ENCODE measurements at places on chromosomes 4 and X.

- no peak for DNase-seq
Measured at GRCh38 chr4:17112292-17112659, 213.8 kb upstream of the LDB2 start.

- DNase-seq, result no peak
Measured at GRCh38 chr4:103673983-103674382, 45.8 kb downstream of the TACR3 start.

DNA sequence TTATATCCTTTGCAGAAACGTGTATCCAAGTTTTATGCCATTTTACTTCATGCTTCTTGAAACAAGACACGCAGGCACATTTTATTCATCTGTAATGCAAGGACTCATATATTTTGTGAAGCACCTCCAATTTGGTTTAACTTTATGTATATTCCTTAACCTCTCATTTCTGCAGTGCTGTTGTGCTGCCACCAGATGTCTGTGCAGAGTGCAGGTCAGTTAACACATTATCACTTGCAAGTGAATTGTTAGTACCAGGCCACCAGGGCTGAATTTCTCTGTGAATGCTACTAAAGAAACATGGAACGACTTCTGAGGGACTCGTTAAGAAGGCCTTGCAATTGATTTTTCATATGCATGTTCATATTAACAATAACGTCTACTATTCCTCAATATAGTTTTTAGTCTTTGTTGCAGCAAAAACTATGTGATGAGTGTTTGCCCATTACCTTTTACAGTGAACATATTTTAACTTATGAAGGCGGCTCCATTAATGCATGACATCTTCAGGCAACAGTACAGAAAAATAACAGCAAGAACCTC, 770.3 kb downstream of the NLGN4X start:
- DNase-seq, result no peak

GRCh38 chr4:35182451-35182850, 1061.9 kb downstream of the ARAP2 start:
- DNase-seq, result no peak

GRCh38 chrX:151974336-151975227, at the start of gene GABRE:
Gene GABRE (minus strand): TSS chrX:151974676. CDS start chrX:151974625, 51 bp downstream.
- no peak for DNase-seq

GRCh38 chrX:151698485-151698884, 3.2 kb downstream of the PRRG3 start:
- DNase-seq, result no peak

DNA sequence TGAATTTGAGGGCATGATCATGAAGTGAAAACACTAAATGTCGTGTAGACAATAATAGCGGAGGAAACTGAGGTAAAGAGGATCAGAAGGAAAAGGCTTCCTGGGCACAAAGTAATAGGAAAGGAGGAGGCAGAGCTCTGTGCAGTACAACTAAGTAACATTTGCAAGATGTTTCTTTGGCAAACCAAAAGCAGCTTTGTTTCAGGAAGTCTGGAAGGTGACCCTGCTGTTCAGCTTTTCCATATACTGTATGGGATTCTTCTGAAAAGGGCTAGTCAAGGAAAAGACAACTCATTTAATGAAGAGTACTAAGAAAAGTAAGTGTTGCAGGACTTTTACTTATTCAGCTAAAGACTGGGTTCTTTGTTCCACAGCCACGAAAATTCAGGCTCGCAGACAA, 463.1 kb downstream of the PCDH7 start:
- DNase-seq, result no peak

DNA sequence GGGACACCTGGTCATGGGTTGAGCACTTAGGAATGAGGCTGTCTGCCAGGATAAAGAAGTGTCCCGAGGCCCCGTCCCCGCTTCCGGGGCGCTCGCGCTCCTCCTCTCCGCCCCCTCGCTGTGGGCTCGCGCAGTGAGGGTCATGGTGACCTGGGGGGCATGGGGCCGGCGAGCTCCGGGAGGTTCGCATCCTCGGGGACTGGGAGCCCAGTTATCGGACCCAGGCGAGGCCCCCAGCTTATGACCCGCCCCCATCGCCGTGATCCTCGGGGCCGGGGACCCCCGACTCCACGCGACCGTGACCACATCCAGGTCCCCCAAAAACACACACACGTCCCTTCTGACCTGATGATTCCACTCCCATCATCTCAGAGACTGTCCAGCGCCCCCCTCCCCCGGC, 35.3 kb upstream of the SRPX start:
- DNase-seq, result no peak

- no peak for DNase-seq
Measured at GRCh38 chr4:95059663-95060062, 301.9 kb downstream of the BMPR1B start.

DNA sequence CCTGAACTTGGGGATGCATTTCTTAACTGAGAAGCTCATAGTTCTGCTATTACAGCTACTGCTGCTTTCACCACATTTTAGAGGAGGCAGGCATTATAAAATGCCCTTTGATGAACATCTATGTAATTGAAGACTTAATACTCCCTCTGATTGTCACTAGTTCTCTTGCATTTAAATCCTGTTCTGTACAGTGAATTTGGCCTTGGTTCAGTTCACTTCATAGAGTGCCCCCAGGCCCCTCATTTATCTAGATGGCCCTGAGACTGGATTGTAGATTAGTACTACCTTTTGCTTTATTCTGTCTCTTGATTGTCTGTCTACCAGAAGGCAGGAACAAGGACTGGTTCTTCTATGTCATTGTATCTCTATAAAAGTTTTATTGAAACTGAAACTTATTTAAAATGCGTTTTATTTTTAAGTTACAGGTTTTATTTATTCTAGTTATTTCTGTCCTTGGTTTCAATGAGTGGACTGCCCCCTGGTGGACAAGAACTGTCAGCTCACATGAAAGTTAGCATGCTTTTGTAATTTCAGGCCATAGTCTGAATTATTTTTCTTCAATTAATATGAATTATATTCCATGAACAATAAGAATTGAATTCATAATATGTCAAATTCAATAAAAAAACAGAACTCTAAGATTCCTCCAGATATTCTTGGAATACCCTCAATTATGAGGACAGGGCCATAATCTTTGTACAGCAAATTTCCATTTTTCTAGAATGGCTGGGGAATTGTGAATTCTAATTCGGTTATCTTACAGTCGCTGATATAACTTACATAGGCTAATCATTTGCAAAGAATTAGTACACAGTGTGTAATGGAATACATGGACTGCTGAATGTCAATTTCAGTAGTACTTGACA, 47.2 kb upstream of the TMEM33 start:
- DNase-seq, result peak; percentile 2

GRCh38 chrX:66110112-66110511, 53.9 kb upstream of the HEPH start:
- no peak for DNase-seq

- no peak for DNase-seq
Measured at GRCh38 chr4:54683616-54684346, 26.0 kb downstream of the KIT start.

DNA sequence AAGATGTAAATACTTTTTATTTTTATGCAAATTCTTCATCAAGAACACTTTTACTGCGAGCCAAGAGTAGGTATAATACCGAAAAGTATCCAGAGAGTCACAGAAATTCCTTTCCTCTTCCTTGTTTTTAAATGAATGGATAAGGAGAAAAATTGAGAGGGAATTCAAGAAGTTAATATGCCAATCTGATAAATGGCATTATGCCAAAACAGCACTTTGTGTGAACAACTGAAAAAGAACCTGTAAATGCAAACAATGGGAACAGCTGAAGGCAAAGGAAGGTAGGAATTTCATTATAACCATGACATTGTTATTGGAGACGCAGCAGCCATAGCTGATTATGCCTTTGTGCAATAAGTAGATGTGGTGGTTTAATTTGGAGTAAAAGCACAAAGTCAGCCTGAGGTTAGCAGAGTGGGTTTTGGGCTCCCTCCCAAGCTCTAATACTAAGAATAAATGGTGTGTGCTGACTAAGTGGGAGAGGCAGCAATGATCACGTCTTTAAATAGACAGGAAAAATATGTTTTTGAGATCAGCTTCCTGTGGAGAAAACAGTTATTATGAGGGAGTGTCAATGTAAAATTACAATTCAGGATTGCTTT, 209.8 kb upstream of the NDST4 start:
- no peak for DNase-seq

DNA sequence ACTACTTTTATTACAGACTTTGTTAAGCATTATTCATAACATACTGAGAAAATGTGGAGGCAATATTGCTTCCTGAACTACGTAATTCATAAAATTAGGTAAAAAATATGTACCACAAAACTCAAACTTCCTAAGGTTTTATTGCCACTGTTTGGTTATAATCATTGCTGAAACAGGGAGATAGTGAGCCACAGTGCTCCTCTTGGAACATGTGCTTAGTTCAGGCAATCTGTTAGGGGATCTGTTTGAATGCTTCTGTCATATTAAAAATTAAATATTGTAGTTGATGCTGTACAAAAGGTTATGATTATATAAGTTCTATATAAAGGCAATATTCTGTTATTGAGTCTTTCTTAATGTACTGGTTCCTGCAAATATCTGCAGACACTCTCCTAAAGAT, 480.7 kb downstream of the GRXCR1 start:
- DNase-seq, result no peak

GRCh38 chrX:111608724-111609123, 72.2 kb upstream of the ALG13 start:
- DNase-seq, result no peak

DNA sequence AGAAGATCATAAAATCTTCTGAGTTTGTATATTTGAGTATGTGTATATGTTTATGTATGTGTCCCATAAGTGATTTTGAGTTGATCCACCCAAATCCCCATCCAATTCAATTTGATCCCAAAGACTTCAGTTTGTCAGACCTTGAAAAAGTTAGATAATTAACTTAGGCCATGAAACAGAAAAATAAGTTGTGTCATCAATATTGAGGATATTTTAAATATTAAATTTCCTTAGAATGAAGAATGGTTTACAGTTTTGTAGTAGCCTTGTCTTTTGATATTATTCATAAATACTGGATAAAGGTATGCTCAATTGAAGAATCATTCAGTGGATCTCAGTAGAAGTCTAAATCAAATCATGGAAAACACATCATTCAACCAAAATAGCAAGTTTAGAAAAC, 864.4 kb upstream of the INTU start:
- no peak for DNase-seq

GRCh38 chrX:17226736-17227135, 148.3 kb upstream of the NHS start:
- DNase-seq, result no peak

- no peak for DNase-seq
Measured at GRCh38 chr4:90127706-90128345, 632 bp downstream of the CCSER1 start.

DNA sequence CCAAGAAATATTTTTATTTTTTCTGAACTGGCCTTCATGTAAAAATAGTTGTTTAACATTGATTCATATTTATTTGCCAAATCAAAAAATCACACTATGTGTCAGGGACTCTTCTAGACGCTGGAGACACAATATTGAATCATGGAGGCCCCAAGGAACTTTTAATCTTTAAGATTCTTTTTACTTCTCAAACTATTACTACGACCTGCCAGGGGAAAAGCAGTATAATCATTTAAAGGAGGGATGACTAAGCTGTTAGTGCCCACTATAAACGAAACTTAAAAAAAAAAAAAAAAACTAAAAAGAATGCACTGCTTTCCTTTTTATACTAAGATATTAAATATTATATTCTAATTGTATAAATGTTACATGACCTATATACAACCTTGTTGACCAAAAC, 84.7 kb downstream of the PPA2 start:
- DNase-seq, result no peak

- no peak for DNase-seq
Measured at GRCh38 chrX:84487365-84488353, 14.6 kb downstream of the HDX start.

DNA sequence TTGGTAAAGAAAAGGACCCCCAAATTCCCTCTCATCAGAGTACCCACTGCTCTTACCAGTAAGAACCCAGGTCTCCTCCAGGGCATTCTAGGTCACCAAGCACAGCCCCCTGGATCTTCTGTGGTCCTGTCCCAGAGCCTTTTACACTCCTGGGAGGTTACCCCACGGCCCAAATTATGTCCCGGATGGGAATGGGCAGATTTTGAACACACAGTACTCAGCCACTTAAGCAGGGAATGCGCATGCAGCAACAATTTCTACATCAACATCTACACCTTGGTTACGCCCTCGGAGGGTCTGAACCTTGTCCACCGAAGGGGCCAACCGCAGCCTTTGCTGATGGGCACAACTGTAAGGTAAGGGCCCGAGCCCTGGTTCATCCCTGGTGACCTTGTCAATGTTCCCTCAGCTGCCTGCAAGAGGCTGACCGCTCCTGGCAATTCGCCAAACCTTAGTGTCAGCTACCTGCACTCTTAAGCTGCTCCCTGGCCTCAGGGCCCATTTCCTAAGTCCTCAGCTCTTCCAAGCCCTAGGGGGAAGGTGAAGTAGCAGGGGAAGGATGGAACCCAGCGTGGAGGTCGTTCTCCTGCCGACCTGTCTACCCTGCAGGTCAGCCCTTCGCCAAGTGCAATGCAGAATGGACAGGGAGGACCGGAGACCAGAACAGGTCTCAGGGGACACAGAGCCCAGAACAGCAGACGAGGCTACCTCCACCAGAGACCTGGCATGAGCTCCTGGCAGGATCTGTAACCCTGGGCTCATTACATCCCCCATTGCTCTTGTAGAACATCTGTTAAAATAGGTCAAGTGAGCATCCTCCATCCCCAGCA, 5.9 kb downstream of the TIMP1 start:
- DNase-seq, result no peak

- no peak for DNase-seq
Measured at GRCh38 chr4:121777625-121778024, 12.7 kb upstream of the SMIM43 start.

DNA sequence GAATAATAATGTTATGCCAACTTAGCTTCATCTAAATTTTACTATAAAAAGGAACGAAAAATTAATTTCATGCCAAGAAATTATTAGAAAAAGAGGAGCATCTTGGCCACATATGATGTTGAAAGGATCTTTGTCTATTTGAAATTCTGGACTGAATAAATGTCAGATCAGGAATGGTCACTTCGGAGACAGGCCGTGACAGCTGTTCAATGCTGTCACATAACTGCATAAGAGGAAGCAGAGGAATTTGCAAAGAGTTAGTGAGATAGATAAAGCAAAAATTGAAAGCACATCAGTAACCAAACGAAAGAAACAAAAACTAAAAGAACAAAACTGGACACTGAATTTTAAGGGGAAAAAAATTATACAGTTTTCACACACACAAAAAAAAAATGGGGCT, 100.9 kb downstream of the GASK1B start:
- no peak for DNase-seq
